Stimulated activated CD4-positive, alpha-beta T cell treated with anti-CD3 and anti-CD28 coated beads, Interleukin-2, amount 100 ng/mL, for 48 hours (primary cell): ENCODE measurements at places on chromosomes 11 and 22.

- no peak for DNase-seq
Observed at GRCh38 chr11:125202362-125202880, 37.9 kb downstream of the PKNOX2 start.

- no peak for DNase-seq
Observed at GRCh38 chr11:116638463-116638862, 134.3 kb downstream of the BUD13 start.

GRCh38 chr11:65630215-65630614 lies 7.7 kb upstream of the SIPA1 start:
- DNase-seq: no peak

GRCh38 chr11:120183701-120184141 lies 27.1 kb upstream of the OAF start:
- no peak for DNase-seq

- DNase-seq: no peak
Observed at GRCh38 chr22:29004647-29005371, 56.8 kb downstream of the C22orf31 start.

DNA sequence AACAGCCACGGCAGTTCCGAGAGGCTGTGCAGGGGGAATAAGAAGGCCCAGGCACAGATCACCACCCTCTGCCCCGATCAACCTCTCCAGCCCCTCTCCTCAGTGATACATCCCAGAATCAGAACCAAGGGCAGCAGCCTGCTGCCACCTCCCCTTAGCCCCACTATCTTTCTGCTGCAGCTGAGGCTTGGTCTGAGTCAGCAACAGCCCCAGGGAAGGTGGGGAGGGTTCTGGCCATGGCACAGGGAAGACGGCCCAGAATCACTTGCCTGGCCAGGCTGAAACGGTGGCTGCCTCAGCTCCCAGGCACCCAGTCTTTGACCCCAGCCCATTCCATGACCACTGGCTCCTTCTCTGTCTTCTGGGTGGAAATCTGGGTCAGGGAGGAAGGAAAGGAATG lies 2.3 kb downstream of the CHID1 start:
- no peak for DNase-seq

GRCh38 chr11:3879967-3880542 lies 24.6 kb downstream of the STIM1 start:
- no peak for DNase-seq

DNA sequence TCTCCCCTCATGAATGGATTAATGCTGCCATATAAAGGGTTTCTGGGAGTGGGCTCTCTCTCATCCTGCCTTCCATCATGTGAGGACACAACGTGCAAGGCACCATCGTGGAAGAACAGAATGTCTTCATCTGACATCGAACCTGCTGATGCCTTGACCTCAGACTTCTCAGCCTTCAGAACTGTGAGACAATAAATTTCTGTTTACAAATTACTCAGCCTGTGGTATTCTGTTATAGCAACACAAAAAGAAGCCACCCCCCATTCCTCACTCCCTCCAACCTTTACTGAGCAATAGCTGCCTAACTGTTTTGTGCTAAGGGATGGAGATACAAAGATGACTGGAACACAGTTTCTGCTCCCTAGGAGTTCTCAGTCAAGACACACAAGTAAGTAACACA lies 106.1 kb upstream of the PLET1 start:
- DNase-seq: no peak

- DNase-seq: no peak
Observed at GRCh38 chr22:46424496-46424895, 89.0 kb downstream of the TRMU start.

DNA sequence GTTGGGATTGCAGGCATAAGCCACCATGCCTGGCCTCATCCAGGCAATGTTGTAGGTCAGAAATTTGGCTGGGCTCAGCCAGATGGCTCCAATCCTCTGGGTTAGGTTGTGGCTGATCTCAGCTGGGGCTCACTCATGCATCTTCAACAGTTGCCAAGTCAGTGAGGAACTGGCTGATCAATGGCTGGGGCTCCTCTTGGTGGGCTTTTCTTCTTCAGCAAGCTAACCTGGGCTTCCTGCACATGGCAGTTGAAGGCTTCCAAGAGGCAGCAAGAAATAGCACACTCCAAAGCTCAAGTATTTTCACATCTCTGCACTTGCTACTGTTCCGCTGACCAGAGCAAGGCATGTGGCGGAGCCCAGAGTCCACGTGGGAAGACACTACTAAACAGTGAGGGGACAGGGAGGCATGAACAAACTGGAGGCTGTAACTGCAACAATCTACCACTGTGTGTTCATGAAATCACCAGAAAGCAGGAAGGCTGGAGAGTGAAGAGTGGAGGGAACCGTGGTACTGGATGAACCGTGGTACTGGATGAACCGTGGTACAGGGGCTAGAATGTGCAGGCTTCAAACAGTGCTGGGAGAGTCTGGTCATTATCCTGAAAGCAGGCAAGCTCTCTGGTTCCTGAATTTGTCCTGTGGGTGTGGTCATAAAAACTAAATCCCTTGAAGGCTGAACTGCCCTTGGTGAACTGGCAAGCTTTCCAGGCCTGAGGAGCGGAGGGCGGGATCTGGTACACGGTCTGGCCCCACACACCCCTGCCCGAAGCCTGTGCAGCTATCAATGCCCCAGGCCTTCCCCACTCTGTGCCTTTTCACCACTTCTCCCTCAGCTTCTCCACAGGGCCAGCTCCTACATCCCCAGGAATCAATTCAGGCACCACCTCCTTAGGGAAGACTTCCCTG lies 20.2 kb downstream of the CHST1 start:
- DNase-seq: no peak

DNA sequence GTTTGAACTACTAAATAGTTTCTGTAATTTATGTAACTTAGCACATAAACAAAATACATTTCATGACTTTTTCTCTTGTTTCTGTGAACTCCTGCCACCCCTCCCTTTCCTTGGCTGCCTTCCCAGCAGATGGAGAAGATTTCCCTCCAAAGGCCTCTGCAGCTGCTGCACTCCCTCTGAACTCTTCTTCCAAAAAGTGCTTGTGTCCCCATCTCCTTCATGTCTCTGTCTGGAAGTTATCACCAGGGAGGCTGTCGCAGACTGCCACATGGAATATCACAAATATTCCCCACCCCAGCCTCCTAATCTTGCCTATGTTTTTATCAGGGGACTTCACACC lies 1068.3 kb downstream of the OPCML start:
- no peak for DNase-seq

DNA sequence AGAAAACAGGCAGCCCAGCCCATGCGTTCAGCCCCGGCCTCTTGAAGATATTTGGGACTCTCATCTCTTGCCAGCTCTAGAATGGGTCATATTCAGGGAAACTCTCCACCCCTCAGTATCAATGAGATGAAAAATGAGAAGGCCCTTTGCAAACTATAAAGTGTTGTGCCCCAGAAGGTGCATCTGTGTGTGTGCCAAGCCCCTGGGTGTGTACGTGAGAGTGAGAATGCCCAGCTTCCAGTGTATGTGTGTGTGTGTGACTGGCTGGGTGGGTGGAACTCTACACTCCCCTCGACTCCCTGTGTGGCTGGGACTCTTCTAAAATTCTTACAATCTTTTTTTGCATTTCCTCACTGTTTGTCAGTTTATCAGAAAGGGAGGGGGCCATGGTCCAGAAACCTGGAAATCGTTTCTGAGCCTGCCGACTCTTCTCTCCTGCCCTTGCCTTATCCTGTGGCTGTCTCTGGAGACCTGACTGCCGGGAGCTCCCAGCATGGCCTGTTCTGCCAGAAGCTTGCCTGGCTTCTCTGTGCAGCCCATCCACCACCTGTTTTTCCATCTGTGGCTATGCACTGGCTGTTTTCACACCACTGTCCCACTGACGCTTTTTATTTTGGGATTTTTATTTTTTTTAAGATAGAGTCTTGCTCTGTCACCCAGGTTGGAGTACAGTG lies 1.2 kb downstream of the P2RY6 start:
- no peak for DNase-seq

DNA sequence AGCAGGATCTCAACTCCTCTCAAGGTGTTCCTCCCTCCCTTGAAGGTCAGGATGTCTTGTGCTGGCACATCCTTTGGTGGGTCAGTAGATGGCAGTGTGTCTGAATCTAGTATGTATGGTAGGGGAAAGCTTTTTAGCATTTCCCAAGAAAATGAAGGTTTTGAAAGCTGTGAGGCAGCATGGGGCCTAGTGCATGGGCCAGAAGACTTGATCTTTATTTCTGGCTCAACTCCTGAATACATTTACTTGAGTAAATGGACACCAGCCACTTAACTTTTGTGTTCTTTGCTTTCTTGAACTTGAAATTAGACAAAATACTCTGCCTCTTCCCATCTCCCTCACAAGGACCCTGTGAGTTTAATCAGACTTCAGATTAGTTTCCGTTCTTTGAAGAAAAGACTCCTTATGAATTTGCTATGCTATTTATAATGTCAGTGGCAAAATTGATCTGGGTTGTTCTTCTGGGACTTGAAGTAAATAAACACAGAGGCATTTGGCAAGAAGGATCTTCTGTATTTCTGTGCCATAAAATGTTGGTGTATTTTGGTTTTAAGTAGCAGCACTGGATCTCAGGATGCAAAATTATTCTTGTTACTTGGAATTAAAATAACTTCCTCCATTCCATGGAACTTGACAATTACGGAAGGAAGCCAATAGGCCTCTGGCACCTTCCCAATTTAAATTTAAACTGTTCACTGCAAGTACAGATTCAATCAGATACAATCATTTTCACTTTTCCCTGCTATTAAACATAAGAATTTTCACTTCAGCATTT lies 288.8 kb downstream of the CASP12 start:
- DNase-seq: peak; percentile 9

DNA sequence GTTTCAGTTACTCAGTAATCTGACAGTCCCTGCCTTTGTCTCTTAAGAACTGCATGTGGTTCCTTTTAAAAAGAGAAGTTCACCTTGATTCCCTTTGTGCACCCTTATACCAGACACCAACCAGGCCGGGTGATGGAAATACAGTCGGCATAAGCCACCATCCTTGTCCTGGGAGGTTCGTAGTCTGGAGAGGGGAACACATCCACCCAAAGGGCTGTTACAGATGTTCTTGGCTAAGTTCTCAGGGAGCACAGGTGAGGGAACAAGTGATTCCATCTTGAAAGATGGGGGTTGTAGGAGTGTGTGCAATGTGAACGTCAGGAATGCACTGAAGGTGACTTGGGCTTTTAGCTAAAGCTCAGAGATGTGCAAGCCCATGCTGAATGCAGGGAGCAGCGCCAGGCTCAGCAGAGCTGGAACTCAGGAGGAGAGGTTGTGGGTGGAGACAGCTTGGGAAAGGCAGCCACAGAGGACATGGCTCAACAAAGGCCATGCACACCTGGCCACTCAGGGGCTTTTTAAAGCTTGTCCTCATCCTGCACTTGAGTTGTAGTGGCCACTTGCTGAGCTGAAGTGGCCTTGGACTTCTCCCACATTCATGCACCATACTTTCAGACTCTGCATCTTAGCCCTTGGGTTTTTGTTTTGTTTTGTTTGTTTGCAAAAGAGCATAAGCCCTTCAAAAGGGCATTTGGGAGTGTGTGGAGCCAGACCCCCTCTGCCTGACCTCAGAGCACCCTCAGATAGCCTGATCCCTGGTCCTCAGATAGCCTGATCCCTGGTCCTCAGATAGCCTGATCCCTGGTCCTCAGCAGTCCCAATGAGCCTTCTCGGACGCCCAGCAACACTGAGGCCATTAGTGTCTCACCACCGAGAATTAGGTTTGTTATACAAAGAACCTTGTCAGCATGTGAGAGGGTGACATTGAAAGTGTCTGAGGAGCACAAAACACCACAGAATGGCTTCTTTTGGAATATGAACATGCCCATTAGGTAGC lies 12.7 kb upstream of the TMA7B start:
- no peak for DNase-seq

- no peak for DNase-seq
Observed at GRCh38 chr22:49655168-49655812, 172.4 kb downstream of the BRD1 start.

- DNase-seq: no peak
Observed at GRCh38 chr11:105229257-105229656, 89.7 kb upstream of the CARD18 start.

DNA sequence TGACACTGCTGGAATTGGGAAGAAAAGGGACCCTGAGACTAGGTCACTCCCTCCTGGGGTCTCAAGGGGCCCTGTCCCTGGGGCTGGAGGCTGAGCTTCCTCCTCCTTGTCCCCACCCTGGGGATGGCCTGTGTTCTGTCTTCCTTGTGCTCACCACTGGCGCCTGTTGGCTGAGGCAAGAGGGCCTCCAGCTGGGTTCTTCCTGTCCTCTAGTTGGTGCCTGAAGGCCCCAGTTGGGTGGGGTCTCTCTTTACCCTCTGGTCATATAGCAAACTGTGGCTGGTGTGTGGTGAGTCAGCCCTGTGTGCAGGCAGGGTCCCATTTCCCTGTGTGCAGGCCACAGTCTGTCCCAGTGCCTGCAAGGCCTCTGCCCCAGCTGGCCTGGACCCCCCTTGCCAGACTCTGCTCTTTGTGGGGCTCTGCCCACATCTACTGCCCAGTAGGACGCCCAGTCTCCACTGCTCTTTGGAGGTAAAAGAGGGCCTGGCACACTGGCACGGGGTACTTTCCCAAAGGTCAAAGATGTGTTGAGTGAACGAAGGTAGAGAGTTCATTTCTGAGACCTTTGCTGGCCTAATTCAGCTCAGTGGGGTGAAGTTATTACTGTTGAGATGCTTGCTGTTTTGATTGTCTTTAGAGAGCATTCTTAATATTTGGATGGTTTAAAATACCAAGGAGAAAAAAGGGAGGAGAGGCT lies 55.1 kb upstream of the CLDN5 start:
- DNase-seq: no peak

DNA sequence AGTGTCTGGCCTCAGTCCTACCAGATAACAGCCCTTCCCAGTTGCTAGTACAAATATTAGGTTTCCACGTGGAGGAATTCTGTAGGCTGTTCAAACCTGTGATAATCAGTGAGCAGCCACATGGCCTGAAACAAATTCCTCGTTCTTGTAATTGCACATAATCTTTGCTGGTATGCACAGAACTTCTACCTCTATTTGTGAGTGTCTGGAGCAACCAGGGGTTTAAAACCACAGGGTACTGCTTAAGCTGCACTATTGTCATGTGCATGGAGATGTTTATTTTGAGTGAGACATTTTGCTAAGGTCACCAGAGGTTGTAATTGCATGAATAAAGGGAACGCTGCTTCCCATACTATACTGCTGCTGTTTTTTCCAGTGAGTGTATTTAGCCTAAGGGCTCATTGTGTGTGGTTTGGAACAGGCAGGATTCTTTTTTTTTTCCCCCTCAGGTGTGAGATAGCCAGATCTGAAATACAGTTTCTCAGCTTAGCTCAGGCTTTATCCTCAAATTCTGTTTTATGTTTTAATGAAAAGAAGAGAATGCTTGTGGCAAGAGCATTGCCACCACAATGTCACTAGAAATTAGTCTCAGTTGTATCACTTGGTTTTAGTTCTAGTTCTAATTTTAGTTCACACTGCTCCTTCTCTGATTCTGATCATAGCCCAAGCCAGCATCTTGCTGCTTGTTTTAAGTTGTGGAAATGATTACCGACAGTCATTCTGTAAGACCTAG lies 60.5 kb downstream of the CYB5R2 start:
- DNase-seq: no peak

GRCh38 chr11:8719211-8719649 lies 36.6 kb downstream of the RPL27A start:
- DNase-seq: no peak
